ENCODE measurements at places on chromosomes 2 and 18.

DNA sequence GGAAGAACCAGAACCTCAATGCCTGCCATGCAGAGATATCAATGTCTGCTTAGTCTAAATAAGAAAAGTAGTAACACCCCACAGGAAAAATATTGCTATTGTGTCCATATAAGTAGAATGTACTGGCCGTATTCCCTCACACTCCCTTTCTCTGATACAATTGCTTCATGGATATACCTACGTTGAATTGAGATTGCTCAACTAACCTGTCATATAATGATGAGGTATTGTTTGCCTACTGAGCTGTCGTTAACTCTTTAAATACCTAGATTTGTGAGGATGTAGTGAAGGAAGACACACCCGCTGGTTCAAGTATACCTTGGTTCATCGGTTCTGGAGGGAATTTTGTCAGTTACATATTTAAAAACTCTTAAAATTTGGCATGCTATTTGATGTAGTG is 480.7 kb upstream of the TCF4 start:
- no peak for DNase-seq

- no peak for DNase-seq
Measured at GRCh38 chr2:136065907-136066306, 52.0 kb downstream of the CXCR4 start.

DNA sequence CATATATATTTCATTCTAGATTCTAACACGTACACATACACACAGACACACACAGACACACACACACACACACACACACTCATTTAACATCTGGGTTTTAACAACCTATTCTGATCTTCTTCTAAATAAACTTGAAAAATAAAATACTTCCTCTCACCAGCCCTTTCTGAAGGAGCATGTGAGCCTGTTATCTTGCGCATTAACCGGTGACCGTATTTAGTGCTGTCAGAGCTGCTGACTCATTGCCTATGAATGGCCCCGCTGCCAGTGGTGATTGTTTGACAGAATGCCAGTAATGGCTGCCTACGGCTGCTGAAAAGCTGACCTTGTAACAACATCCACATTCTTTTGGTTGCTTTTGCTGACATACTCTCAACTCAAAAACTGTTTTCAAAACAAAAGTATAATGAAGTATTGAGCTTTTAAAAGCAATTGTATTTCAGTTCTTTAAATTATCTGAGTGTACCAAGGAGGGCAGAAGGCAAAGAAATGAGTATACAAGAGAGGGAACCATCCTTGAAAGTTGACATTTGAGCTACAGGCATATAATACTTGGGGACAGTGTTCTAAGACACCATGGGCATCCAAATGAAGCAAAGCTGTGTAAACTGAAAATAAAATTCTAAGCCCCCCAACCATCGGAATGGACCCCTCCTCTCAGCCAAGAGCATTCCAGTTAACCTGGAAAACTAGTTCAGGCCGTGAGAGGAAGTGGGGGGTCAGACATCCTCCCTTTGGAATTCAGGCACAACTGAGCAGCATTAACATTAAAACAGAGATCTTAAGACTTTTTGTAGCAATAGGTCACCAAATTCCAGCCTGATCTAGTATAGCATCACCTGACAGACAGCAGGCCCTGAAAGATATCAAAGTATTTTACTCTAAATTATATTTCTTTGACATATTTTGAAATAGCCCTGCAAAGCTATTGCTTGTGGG is 50.2 kb upstream of the DTNA start:
- DNase-seq, result no peak

- DNase-seq, result no peak
Measured at GRCh38 chr2:60486551-60486950, 66.9 kb downstream of the BCL11A start.

DNA sequence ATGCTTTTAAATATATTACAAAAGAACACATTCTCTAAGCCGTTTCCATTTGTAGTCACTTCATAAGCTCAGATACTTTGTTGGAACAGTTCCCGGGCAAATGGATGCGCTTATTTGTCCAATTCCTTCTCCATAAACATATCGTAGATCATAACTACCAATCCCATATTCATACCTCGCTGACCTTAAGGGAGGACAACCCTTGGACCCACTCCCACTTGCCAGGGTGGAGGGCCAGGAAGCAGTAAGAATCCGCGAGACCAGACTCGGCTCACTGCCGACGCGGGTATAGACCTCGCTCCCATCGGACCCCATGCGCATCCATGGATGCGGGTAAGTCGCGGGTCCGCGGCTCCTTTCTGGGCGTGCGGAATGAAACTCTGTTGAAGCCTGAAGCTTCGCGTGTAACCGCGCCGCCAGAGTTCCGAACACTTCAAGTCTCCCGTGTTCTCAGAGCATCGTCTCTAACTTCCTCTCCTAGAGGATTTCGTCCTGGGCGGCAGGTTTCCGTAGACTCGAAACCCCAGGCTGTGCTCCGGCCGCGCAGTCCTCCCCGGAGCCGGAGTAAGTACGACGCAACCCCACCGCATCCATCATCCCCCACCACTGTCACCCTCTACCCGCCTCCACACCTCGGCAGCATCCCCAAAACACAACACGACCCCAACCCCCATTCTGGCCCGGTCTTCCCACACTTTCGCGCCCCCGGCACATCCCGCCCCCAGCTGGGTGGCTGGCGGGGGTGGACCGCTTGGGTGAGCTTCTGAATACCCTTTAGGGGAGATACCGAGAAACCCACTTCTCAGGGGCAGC is 1.1 kb downstream of the DSC3 start:
- no peak for DNase-seq

DNA sequence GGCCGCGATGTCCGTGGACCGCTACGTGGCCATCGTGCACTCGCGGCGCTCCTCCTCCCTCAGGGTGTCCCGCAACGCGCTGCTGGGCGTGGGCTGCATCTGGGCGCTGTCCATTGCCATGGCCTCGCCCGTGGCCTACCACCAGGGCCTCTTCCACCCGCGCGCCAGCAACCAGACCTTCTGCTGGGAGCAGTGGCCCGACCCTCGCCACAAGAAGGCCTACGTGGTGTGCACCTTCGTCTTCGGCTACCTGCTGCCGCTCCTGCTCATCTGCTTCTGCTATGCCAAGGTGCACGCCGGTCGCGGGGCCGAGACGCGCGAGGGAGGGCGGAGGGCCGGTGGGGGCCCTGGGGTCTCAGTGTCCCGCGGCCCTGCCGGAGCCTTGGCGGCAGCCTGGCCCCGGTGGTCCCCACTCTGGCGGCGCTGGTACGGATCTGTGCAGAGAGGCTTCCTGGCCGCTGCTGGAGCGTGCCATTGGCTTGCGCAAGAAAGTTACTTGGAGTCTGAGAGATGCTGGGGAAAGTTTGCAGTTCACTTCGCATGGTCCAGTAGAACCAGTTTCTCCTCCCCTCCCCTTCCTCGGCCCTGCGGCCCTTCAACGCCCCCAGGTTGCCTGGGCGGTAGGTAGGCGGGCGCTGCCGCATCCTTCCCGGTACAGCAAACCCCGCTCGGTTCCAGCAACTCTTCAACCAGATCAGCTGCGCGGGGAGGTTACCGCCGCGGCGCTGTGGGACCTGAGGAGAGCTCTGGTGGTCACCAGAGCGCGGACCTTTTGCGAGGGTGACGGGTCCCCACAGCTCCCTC is 1.5 kb downstream of the GALR1 start:
- no peak for DNase-seq

GRCh38 chr2:75180476-75180875 is 18.8 kb downstream of the TACR1 start:
- DNase-seq, result no peak

DNA sequence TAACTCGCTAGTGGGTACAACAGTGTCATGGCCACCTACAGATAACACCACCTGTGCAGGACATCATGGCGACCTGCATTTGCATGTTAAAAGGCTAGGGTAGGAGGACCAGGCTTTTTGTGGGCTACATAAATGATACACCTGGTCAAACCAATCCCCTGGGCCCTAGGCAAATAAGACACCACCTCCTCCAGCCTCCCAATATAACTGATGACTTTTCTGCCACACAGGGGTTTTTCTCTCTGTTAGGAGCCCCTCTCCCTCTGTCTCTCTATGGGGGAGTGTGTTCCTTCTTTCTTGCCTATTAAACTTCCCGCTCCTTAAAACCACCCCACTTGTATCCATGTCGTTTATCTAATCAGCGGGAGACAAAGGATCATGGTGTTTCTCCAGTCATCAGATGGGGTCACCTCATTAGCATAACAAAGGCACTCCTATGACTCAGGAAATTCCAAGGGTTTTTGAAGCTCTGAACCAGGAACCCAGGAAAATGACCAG is 10.8 kb upstream of the BUB1 start:
- no peak for DNase-seq

DNA sequence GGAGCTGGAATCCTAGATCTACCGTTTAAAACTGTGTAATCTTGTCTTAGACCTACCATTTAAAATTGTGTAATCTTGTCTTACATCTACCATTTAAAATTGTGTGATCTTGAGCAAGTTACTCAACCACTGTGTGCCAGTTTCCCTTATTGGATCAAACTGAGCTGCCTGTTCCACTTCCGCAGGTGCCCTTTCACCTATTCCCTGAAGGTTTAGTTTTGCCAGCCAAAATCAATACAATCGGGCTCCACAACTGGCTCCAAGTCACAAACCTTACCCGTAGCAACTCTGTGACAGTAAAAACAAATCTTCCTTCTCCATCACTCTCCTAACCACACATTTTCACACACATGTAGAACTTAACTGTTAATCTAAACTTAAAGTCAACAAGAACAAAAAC is 20.1 kb downstream of the DOCK10 start:
- no peak for DNase-seq

DNA sequence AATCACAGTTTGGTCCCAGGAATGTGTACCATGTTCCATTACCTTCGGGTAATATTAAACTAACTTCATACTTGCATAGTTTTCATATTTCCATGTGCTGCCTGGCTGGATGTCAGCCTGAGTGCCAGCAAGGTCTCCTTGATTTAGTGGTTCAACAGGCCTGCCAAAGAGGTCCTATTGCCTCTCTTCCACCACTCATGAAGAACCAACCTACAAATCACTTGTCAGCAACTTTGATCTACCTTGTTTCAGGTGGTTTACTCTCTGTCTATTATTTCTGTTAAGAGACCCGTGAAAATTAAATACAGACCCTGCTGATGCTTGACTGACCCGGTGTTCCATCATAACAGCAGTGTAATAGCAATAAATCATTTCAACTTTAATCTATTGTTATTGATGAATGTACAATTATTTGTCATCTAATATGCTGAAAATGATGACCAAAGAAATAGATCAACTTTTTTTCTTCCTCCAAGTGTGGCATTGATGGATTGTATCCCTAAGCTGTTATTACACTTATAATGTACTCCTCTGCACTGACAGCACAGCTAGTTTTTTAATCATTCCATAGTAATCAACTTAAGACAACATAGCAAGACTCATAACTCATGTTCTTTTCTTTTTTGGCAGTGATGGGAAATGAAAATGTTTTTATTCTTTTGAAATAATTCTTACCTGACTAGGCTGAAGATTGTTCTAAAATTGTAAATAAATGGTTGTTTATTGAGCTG is 1220.2 kb upstream of the ACVR2A start:
- DNase-seq, result no peak

- no peak for DNase-seq
Measured at GRCh38 chr2:111239107-111239506, 118.4 kb downstream of the BCL2L11 start.

DNA sequence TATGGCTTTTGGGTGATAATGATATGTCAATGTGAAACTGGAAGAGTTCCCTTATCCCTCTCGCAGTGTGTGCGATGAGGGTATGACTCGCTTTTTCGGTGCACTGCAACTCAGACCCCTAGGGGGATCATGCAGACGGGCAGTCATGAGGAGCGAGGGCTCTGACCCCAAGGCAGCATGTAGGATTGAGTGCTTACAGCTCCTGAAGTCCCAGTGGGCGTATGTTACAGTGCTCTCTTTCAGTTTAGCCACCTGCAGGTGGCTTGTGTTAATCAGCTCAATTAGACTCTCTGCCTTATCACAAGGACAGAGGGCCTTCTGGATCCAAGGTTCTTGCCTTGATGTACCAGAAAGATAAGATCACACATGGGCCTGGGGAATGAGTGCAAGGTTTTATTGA is 1269.9 kb upstream of the GYPC start:
- DNase-seq, result no peak

GRCh38 chr2:82599021-82599420 is 1860.1 kb downstream of the SUCLG1 start:
- DNase-seq, result no peak

GRCh38 chr2:234845602-234846590 is 105.9 kb upstream of the SH3BP4 start:
- no peak for DNase-seq

DNA sequence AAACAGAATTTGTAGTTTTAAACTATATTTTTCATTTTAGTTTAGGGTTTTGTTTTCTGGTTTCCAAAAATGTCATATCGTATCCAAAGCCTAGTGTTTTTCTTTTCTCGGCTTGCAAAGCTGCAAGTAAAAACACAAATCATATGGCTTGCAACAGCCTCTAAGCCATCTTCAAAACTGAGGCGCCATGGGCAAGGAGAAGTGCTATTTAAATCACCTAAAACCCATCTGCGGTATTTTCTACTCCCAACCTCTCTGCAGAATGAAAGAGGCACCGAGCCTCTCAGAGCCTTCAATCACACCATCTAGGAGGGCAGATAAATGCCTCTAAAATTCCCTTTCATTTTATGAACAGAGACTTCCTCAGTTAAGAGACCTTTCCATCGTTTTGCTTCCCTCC is 25.2 kb downstream of the FECH start:
- no peak for DNase-seq

- no peak for DNase-seq
Measured at GRCh38 chr2:215970425-215970824, 42.9 kb downstream of the MREG start.

DNA sequence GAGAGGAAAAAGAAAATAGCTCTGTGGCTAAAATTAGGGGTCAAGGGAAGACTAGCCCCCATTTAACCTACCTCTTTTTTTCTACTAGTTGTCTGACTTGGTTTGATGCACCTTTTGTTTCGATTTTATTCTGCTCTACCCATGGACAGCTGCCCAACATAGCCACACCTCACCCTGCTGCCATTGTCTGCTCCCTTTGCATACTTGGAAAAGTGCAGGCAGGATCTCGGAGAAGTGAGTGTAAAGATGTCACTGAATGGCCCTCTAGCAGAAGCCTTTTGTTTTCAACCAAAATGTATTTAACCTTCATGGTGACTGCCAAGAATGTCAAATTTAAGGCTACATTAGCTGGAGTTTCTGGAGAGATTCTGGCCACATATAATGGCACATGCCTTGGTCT is 62.9 kb downstream of the SETBP1 start:
- DNase-seq, result no peak

- no peak for DNase-seq
Measured at GRCh38 chr2:83650898-83651297, 808.2 kb downstream of the SUCLG1 start.

GRCh38 chr18:76398295-76398694 is 96.7 kb downstream of the ZNF516 start:
- no peak for DNase-seq

Measured in OCI-LY7 (cell line).